Eye (tissue), 1 donor: ENCODE measurements at places on chromosomes 3 and 15.

GRCh38 chr3:10419637-10420232 is 85.7 kb downstream of the ATP2B2 start:
- DNase-seq: no peak

DNA sequence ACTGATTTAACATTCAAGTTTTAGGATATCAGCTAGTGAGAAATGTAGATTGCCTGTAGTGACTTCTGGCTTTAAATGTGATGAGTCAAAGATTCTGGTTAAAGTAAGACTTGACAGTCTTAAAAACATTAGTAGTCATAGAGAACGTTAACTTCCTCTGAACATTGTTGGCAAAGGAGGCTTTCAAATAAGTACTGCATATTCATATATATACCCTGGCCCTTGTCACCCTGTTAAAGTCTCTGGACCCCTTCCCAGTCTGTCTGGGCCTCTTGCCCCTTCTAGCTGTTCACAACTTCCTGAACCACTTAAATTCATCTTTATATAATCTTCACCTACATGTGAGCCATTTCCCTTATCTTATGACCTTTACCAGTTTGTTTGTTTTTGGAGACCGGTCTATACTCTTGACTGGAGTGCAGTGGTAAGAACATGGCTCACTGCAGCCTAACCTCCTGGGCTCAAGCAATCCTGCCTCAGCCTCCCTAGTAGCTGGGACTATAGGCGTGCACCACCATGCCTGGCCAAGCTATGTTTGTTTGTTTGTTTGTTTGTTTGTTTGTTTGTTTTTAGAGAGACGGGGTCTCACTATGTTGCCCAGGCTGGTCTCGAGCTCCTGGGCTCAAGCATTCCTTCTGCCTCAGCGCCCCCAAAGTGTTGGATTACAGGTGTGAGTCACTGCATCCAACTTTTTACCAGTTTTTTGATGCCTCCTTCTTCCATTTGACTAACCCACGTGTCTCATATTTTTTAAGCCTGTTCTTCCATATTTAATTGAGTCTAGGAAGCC is 64.4 kb upstream of the CRTC3 start:
- DNase-seq: no peak

DNA sequence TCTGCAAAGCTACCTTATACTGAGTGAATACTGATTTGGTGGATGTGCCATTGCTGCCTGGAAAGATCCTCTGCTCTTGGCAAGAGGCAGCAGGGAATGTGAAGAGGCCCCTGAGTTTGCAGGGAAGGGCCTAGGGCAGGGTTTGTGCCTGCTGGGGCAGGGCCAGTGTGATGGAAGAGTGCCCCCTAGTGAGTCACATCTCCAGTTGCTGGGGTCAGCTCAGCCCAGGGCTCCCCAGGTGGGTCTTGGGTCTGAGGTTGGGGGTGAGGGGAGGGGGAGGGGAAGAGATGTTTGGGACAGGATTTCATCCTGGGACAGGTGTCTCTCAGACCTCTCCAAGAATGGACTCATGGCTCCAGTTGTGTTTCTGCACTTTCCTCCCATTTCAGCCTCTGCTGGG is 4.1 kb upstream of the AMOTL2 start:
- DNase-seq: no peak

DNA sequence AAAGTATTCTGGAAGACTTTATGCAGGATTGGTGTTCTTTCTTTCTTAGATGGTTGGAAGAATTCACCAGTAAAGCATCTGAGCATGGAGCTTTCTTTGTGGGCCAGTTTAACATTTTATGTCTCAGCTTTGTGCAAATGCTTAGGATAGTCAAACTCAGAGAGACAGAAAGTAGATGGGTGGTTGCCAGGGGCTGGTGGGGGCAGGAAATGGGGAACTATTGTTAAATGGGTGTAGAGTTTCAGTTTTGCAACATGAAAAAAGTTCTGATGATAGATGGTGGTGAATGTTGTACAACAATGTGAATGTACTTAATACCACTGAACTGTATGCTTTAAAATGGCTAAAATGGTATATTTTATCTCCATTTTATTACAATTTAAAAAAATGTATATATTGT is 24.8 kb downstream of the SPCS1 start:
- no peak for DNase-seq

DNA sequence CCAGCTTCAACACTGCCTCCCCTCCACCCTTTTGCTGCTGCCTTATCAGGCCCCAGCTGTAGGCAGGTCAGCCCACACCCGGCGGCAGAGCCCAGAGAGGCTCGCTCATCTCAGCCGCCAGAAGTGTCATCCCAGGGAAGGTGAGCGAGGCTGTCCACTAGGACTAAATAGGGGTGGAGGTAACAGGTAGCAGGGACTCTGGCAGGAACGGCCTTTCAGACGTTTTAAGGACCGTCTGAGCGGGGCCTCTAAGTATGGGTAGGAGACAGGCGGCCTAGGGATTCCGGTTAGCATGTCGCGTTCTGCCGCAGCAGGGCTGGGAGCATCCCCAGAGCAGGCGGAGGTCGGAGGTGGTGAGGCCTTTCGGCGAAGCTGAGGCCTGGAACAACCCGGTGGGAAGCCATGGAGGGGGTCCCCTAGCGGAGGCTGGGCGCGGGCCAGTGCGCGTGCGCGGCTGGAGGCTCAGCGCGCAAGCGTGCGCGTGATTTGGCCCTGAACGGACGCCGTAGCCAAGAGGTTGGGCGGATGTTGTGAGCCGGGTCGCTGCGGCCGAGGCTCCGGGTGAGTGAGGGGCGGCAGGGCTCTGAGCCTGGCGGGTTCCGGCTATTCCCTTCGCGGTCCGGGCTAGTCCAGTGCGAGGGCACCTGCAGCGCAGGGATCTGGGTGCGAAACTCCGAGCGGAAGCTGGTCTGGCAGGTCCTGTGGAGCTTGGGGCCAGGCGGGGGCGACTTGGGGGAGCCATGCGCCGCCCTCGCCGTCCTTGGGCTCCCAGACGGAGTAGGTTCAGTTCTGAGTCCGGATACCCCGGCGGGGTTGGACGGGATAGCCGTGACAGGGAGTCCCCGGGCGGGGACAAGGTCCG is at the start of the genes MST1 and RNF123:
Gene MST1 (minus strand): TSS at position 429 of the 862 bp plus-strand sequence. CDS start 783 bp downstream, outside the sequence.
Gene RNF123 (plus strand): TSS at position 512 of the 862 bp plus-strand sequence. CDS start 1,609 bp downstream, outside the sequence.
- DNase-seq: peak; percentile 98

DNA sequence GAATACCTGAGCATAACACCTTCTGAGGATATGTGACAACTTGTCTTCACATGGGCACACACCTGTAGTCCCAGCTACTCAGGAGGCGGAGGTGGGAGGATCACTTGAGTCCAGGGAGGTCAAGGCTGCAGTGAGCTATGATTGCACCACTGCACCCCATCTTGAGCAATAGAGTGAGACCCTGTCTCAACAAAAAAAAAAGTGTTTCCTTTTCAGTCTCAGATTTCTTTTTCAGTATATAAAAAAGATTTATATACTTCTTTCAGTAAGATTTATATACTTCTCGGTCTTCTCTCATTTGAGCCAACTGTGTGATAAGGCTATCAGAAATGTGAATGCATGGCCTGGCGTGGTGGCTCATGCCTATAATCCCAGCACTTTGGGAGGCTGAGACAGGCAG is 84.9 kb upstream of the SKOR1 start:
- no peak for DNase-seq

GRCh38 chr3:39132096-39133092 is 21.0 kb downstream of the CSRNP1 start:
- no peak for DNase-seq

GRCh38 chr3:169430707-169431404 is 232.7 kb downstream of the MECOM start:
- no peak for DNase-seq

- DNase-seq: no peak
Observed at GRCh38 chr3:119457246-119457645, 6.2 kb downstream of the TMEM39A start.

- DNase-seq: no peak
Observed at GRCh38 chr3:170010498-170010897, 27.3 kb upstream of the GPR160 start.

DNA sequence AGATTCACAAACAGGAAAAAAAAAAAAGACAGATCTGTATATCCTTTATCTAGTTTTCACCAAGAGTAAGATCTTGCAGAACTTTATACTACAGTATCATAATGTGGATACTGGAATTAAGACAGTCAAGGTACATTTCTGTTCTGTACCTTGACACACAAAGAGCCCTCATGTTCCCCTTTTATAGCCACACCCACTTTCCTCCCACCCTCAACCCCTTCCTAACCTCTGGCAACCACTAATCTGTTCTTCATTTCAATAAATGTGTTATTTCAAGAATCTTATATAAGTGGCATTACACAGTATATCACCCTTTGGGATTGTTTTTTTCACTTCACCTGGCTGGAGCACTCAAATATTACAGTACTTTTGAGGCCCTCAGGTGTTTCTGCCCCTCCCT is 3.6 kb upstream of the RAB6B start:
- no peak for DNase-seq

- no peak for DNase-seq
Observed at GRCh38 chr3:64304828-64305410, 79.7 kb upstream of the PRICKLE2 start.

DNA sequence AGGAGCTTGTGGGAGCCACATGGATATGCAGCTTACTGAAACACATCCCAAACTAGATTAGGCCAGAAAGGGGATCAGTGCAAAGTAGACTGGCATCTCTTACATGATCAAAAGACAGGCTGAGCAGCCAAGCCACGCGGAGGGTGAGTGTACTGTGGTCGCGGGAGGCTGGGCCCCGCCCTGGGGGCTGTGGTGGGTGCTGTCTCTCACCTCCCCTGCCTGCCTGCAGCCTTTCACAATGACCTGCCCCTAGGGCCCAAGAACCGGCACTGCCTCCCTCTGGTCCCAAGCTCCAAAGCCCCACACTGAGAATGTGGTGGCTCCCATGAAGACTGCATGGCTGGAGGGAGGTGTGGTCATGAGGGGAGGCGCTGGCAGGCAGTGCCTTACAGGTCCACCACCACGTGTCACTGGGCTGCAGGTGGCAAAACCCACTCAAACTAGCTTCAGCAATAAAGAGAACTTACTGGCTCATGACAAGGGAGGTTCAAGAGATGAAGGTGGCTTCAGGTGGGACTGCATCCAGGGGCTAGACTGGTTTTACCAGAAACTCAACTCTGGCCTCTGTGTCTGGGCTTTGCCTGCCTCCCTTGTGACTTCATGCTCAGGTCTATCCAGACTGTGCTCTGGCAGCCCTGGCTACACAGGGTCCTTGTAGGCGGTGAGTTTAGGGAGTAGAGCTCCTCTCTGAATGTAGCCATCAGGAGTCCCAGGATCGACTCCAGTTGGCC is 27.4 kb upstream of the PLXND1 start:
- no peak for DNase-seq

DNA sequence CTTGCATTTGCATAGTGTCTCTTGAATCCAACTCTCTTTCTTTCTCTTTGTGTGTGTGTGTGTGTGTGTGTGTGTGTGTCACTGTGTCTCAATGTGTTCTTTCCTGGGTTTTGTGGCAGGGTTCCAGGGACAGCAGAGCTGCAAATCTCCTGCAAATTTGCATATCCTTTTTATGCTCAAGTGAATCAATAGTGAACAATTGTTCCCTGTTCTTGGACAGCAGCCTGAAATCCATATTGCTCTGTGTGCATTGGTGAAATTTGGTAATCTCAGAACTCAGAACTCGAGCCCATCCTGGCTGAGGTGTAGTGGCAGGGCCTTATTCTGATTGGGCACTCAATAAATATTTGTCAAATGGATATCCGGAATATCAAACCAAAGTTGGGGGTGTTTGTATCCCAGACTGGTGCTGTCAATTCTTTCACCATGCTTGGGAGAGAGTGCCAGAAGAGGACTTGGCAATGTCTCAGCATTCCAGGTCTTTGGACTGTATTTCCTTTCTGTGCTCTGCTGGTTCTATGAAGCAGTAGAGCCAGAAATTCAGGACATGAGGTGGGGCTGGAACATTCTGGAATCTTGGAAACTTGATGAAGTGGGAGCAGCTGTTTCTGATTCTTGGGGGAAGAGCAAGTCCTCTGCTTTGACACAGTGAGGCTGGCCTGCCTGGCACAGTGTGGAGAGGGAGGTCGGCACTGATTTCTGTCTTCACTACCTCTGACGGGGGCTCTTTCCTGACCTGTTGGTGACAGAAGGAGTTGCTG is 380.6 kb upstream of the C2CD4B start:
- peak; percentile 55 for DNase-seq

DNA sequence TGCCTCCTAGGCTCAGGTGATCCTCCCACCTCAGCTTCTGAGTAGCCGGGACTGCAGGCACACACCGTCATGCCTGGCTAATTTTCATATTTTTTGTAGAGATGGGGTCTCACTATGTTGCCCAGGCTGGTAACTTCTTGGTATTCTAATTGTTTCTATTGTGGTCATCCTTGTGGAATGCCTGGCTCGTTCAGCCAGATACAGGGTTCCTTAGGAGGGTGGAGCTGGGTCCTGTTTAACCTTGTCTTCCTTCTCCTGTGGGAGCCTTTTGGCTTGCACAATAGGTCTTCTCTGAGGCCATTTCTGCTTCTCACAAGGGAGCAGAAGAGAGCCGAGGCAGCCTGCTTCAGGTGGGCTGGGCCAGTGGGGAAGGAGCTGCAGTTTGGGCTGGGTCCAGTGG is 15.7 kb downstream of the PLEKHO2 start:
- peak; percentile 43 for DNase-seq

- peak; percentile 76 for DNase-seq
Observed at GRCh38 chr3:11774296-11774877, 72.3 kb downstream of the TAMM41 start.

DNA sequence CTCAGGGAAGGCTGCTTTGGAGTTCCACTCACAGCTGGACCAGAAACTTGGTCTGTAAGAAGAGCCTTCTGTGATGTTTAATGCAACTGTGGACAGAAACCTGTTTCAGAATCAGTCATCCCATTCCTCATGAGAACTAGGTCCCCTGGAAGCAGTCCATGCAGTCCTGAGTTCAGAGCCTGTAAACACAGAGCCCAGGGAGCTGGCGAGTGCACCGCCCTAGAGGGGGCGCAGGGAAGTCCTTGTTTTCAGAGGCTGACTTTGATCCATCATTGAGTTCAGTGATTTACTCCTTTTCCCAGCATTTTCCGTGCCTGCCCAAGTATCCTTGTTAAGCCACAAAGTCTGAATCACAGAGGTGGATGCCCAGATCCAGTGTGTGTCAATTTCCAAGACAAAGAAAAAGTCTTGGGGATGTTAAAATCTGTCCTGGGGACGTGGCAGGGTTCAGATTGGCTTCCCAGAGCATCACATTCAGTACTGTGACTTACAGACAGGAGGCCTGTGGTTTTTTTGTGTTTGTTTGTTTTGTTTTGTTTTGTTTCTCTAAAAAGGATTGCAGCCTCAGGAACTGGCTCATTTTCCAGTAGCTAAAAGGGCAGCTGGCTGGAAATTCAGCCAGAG is 9.8 kb upstream of the TXNRD3 start:
- DNase-seq: no peak

- DNase-seq: no peak
Observed at GRCh38 chr3:141289228-141289772, 57.7 kb downstream of the PXYLP1 start.

- DNase-seq: no peak
Observed at GRCh38 chr3:67414740-67415139, 239.7 kb downstream of the SUCLG2 start.

DNA sequence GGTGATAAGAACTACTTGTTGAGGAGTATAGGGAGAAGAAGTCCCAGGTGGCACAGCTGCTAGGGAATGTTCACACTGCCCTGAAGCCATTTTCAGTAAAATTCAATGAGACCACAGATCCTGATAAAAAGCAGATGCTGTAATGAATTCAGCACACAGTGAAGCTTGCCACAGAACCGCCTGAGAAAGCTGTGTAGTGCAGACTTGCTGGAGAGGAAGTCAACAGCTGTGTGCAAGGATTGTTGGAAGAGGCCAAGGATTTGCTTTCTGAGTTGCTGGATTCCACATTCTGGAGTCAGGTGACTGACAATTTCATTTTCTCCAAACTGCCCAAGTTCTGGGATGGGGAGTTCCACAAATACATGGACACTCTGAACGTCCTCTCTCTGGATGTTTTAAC is 70.9 kb downstream of the ANP32A start:
- DNase-seq: no peak
